ENCODE measurements at places on chromosomes 2 and 18.

DNA sequence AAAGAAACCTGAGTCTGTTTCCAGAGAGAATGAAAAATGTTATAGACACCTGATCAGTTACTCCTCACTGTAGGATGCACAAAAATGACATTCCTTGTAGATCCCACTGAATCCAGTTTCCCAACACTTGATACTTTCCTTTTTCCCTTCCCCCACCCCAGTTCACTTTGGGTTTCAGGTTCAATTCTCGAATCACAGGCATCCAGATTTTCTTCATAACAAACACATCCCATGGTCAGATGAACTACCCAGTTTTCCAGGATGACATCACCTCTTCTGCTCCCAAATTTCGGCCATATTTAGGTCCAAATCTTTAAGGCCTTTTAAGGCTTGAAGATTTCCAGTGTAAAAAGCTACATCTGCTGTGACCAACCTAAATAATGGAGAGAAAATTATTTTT, 51.5 kb downstream of the UGP2 start:
- DNase-seq, result no peak

DNA sequence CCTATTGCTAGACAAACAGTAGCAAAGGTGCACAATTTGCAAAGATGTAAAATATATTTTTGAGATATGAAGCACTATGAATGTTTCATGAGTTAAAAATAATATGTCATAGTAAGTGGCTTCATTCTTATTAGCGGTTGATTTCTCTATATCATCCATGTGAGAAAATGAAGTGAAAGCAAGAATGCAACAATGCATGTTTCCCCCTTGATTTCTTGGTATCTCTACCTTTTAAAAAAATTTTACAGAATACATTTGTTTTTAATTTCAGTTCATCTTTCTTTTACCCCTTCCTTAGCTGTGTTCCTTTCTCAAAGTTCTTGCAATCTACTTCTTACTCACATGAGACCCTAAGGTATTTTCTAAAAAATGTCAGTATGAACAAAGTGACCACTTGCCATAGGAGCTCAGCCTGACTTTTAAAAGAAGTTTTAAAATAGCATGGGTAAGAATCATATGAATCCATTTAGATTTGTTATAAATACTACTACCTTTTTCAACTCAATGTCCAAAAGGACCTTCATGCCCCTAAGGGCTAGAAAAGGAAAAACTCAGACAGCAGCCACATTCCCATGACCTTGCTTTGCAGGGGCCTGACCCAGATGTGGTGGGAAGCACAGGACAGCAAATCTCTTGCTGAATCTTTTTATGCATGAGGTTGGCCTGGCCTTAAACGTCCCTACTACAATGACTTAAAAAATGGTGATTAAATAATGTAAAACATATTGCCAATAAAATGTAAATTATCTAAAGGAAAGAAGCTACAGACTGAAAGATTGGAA, 14.8 kb upstream of the SLC38A11 start:
- DNase-seq, result no peak

DNA sequence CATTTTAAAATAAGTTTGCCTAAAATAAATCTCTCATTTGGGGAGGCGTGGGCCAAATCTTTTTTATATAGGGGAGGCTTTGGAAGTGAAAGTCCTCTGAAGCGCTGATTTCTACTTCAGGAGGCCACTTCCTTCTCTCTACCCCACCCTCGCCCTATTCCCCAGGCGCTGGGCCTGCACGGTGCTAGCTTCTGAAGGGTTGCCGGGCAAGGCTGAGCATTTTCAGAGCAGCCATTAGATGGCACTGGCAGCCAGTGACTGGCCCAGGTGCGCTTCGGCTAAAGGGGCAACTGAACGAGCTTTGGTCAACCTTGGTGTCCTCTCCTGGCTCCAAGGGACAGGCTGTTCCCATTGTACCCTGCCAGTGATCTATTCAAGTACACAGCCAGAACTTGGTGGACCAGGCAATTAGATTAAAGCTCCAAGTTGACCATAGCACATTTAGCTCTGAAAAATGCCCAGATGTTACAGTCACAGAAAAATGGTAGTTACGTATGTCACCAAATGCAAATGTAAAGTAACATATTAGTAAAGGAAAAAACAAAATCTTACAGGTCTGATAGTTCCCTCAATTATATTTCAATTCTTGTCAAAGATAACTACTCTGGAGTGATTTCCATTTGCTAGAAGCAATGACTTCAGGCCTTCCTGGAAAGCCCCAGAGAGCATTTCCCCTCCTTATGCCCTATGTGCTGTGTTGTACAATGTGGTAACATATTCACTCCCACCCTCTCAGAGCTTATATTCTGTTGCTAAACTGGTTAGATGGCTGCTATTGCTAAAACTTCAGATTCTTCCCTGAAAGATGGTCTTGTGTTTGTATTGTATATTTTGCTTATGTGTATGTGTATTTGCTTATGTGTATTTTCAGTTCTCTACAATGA, 2.1 kb downstream of the POMC start:
- DNase-seq, result peak; percentile 29

GRCh38 chr2:60958800-60959199, 58.7 kb upstream of the PEX13 start:
- peak; percentile 12 for DNase-seq
